ENCODE measurements at places on chromosomes 6 and 20.

DNA sequence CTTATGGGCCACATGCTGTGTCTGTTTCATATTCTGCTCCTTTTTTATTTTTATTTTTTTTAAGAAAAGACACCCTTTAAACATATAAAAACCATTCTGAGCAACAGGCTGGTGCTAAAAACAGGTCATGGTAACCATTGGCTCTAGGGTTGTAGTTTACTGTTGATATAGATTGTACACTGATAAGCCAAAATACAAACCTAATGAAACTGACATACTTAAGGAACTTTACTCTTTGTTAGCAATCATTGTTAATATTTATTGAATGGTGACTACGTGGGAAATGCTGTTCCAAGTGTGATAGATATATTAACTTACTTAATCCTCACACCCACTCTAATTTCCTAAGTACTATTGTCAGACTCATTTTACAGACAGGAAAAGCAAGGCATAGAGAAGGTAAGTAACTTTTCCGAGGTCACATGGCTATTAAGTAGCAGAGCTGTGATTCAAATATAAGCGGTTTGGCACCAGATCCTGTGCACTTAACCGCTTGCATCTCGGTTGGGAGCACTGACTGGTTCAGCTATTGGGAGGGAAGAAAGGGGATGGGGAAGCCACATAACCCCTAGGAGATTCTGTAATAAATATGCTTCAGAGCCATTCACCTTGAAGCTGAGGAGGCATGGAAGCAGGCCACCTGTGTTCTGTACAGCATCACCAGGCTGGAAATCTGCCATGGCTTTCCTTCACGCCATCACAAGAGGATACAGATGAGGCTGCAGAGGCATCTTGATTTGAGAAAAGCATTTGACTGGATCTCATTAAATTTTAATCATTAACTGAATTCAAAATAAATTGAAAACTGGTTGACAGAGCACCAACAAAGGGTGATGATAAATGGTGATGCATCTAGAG lies 4.9 kb downstream of the TRAF3IP2 start:
- no peak for DNase-seq

DNA sequence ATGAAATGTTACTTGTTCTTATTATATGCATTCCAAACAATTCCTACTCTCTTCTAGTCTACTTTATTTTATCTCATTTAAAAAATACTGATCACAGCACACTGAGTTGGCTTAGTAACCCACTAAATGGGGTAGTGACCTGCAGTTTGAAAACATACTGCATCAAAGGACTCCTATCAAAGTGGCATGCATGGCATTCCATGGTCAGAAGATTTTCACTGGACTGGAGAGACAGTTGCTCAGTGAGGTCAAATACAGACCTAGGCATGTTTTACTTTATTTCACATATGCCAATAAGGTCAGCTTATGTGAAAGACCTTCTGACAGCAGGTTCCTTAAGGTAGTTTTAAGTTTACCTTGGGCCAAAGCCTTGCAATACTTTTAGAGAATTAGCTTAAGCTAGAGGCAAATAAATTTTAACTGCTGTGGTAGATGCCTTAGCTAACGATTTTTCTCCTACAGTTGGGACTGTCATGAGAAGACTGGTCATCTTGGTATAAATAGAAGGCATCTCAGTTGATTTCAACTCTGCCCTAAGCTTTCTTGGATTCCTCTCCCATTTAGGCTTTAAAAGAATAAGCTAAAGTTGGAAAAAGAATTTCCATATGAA lies 35.1 kb downstream of the TPD52L1 start:
- no peak for DNase-seq

DNA sequence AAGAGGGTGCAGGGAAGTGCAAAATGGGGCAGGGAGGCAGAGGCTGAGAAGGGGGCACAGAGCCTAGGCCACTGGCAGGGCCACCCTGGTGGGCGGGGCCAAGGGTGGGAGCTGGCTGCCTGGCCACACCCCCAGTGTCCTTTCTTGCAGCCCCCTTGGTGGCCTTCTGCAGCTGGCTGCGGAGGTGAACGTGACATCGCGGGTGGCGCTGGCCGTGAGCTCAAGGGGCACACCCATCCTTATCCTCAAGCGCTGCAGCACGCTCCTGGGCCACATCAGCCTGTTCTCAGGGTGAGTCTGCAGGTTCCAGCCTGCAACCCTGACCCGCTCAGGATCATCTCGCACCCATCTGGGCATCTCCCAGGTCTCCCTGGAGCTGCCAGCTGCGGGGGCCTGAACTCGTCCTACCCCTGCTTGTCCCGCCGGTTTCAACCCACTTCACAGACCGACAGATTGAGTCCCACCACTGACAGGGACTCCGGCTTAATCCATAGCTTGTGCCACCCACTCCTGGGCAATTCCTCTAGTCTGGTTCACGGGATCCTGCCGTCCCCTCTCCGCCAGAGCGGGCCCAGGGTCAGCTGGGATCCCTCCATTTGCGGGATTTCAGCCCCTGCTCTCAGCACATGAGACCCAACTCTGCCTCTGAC lies 6.2 kb downstream of the BPIFB3 start:
- DNase-seq, result no peak

DNA sequence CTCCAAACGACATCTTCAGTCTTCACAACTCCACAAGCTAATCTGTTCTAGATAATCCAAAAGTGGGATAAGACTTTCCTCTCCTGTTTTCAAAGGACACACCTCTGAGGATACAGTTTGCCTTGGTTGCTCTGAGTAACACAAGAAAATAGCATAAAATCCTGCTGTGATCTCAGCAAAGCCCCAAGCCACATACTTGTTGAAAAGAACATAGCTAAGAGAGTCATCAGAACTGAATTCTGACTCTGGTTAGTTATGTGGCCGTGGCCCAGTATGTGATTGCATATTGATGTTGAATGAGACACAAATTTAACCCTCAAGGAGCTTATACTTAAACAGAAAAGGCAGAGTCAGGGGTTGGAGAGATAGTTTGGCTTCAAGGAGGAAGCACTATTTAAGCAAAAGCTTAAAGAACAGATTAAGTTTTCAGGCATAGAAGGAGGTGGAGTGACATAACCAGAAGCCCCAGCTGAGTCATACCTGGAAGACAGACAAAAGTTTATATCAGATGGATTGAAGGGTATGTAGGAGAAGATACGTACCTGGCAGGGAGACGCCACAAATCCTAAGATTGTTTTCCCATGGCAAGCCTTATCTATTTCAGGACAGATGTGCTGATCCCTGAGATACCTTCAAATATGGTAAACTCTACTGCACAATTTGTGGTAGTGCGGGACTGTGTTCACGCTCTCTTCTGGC lies 41.2 kb downstream of the OPN5 start:
- DNase-seq, result no peak

GRCh38 chr20:31605902-31606803 lies 1.1 kb downstream of the ID1 start:
- no peak for DNase-seq

- no peak for DNase-seq
Observed at GRCh38 chr6:22754061-22754460, 184.7 kb downstream of the HDGFL1 start.

GRCh38 chr6:110563711-110564110 lies 87.3 kb upstream of the SLC22A16 start:
- DNase-seq, result no peak

- DNase-seq, result peak; percentile 7
Observed at GRCh38 chr6:79466207-79466834, 70.9 kb downstream of the LCA5 start.

GRCh38 chr20:17884307-17885003 lies 84.1 kb downstream of the SNX5 start:
- DNase-seq, result no peak

- DNase-seq, result no peak
Observed at GRCh38 chr20:49187330-49187850, 744 bp downstream of the STAU1 start.

GRCh38 chr6:150006961-150007464 lies 18.3 kb downstream of the RAET1L start:
- peak; percentile 28 for DNase-seq

DNA sequence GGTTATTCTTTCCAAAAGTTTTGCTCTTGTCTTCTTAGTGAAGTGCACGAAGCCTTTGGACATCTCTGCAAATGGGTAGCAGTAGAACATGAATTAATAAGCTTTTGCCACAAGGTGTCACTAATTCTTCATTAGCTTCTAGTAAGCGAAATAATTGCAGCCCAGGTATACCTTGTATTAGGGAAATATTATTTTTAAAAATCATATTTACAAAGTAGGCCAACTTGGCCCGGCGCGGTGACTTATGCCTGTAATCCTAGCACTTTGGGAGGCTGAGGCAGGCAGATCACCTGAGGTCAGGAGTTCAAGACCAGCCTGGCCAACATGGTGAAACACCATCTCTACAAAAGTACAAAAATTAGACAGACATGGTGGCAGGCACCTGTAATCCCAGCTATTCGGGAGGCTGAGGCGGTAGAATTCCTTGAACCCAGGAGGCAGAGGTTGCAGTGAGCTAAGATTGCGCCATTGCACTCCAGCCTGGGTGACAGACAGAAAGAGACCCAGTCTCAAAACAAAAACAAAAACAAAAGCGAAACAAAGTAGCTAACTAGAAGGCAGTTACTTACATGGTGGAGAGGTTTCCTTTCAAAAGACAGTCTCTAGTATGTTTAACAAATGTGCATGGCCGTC lies 8.8 kb upstream of the RSPH3 start:
- DNase-seq, result peak; percentile 59

- DNase-seq, result no peak
Observed at GRCh38 chr6:44284121-44284520, 13.9 kb downstream of the TMEM151B start.

- no peak for DNase-seq
Observed at GRCh38 chr6:132929141-132929540, 114.8 kb downstream of the RPS12 start.

GRCh38 chr6:140079328-140079727 lies 704.9 kb upstream of the CITED2 start:
- DNase-seq, result no peak

DNA sequence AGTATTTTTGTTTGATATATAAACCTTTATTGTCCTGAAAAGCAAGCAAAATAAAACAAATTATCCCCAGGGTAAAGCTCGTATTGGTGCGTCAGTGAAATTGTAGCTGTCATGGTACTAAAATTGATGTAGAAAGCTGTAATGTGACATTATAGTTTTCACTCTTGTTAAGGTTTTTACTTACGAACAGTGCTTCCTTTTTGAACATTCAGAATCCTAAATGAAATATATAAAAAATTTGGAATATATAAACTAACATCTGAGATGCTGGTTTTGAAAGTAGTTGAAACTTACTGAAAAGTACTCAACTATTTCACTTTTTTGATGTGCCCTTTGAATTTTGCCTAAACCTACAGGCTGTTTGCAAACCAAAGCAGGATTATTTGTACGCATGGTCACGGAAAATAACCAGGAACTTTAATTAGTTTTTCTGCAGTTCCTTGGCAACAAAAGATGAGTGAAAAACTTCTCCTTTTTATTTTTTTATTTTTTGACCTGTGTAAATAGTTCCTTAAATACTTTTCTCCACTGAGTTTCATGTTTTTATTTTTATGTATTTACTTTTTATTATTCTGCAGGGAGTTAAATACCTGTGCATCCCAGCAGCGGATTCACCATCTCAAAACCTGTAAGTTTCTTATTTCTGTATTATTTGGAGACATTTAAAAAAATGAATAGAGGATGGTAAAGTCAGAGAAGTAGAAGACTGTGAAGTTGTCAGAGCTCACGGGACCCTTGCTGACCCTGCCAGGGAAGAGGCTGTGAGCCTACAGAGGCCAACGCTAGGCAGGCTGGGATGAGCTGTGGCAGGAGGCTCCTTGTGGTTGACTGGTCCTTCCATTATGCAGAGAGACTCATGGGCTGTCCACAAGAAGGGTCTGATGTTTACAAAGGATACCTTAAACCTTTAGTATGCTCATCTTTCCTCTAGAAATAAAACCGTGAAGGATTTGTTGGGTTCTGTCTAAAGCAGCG lies 42.5 kb downstream of the DUSP22 start:
- DNase-seq, result no peak

All from activated CD4-positive, alpha-beta T cell treated with anti-CD3 and anti-CD28 coated beads, Interleukin-2, Interleukin-4, amounts not matched to agents 100 ng/mL and 50 ng/mL, durations not matched to agents 16 hours and 8 hours (primary cell).